ENCODE measurements at places on chromosomes 1 and 21.

DNA sequence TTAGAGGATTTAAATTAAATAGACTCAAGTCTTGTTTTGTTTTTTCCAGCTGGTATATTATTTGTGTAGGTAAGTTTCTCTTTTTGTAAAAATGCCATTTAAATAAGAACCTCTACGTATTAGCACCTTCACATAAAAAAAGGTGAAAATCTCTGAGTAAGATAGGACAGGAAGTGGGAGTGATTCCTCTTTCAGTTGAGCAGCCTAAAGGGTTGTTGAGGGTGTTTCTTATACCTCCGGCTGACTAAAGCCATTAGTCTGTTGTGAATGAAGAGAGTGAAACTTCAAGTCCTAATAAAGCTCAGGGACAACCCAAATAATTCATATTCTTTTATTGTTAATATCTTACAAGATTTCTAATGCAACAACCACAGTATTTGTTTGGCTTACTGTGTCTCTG lies 188.7 kb downstream of the CHRM3 start:
- no peak for DNase-seq

GRCh38 chr1:5244631-5245285 lies 590.3 kb downstream of the AJAP1 start:
- no peak for DNase-seq

- no peak for DNase-seq
Measured at GRCh38 chr1:104702731-104703130, 953.0 kb downstream of the AMY1C start.

DNA sequence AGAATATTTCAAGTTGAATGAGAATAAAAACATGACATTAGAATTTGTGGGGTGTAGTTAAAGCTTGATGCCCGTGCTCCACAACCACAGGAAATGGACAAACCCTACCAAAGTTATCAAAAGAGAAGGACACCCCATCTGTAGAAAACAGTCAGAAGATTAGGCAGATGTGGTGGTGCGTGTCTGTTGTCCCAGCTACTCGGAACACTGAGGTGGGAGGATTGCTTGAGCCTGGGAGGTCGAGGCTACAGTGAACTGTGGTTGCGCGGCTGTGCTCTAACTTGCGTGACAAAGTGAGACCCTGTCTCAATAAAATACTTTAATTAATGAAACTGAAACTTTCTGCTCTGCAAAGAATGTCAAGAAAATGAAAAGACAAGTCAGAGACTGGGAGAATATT lies 1.5 kb upstream of the SPATC1L start:
- DNase-seq = no peak

DNA sequence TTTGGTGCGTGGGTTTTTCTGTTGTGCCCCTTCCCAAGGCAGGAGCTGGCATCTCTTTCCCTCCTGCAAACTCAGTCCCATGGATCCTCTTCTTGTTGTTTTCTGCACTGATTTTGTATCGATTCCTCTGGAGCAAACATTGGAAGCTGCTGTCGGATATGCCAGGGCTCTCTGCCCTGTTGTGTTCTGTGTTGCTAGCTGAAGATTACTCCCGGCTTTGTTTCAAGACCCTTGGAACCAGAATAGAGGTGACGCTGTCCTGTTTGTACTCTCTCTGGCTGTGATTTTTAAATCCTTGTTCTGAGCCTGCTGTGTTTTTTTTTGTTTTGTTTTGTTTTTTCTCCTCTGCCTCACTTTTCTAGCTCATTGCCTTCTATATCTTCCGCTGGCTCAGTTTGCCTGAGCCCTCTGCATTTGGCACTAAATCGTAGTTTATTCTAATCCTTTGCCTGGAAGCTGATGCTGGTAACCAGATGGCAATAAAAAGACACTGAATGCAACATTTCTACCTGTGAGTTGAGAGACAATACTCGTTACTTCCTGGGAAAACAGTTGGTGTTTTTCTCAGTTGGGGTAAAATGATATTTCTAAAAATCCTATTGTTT lies 67.0 kb downstream of the BACH1 start:
- no peak for DNase-seq

DNA sequence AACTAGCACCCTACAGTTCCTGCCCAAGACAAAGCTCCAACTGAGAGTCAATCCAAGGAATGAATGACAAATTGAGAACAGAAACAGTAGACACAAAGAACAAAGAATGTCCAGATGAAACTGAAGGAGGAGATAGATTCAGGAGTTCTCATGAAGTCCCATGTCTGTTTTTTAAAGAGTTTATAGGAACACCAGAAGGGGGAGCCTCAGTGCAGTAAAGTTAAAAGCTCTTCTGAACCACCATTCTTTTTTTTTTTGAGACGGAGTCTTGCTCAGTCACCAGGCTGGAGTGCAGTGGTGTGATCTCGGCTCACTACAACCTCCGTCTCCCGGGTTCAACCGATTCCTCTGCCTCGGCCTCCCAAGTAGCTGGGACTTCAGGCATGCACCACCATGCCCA lies 323.6 kb downstream of the MRPL39 start:
- DNase-seq = peak; percentile 30

DNA sequence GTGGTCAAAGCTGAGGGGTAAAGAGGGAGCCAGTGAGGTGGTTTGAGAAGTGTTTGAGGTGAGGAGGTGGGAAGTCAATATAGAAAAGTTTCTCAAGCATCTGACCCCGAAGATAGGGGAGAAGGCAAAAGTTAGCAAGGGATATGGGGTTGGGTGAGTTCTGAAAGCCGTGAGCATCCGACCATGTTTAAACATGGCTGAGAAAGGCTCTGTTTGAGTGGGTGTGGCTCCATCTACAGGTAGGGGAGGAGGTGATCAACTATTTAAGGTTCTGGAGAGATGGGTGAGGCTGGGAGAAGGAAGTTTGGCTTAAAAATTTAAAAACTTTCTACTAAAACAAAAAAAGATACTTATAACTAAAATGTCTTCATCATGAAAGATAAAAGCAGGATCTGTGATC lies 273.8 kb downstream of the KCNJ6 start:
- no peak for DNase-seq

- DNase-seq = no peak
Measured at GRCh38 chr1:64065571-64065970, 137.9 kb upstream of the UBE2U start.

DNA sequence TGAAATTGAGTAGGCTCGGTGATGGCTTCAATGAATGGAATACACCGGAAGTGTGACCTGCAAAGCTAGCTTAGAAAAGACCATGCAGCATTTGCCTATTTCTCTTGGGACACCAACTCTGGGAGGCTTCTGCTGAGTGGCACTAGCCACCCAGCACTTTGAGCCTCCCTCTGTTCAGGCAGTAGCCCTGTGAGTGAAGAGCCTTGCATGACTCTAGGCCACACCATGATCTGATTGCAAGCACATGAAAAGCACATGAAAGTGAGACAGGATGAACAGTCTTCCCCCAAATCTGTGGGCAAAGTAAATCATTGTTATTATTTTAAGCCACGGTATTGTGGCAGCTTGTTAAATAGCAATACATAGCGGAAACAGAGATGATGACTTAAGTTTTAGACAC lies 2.8 kb downstream of the CD48 start:
- DNase-seq = no peak

- DNase-seq = no peak
Measured at GRCh38 chr1:59110271-59110670, 186.6 kb upstream of the FGGY start.

- DNase-seq = no peak
Measured at GRCh38 chr21:41776778-41777177, 9.9 kb upstream of the RIPK4 start.

GRCh38 chr1:39384305-39384704 lies 107.1 kb upstream of the BMP8A start:
- no peak for DNase-seq

DNA sequence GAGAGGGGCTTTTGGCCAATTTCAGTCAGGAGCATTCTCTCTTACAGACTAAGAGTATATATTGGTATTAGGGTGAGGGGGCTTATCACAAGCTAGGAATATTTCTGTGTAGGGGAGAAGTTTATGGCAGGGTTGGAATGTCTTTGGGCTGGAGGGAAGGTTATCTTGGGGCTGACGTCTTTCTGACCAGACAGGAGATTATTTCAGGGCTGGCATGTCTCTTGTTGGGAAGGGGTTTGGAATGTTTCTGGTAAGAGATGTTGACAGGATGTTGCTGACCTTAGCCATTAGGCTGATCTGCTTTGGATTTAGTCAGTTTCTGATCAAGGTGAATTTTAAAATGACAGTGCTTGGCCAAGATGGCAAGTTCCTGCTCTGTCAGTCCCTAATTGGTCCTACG lies 17.8 kb upstream of the HSD3B1 start:
- no peak for DNase-seq

DNA sequence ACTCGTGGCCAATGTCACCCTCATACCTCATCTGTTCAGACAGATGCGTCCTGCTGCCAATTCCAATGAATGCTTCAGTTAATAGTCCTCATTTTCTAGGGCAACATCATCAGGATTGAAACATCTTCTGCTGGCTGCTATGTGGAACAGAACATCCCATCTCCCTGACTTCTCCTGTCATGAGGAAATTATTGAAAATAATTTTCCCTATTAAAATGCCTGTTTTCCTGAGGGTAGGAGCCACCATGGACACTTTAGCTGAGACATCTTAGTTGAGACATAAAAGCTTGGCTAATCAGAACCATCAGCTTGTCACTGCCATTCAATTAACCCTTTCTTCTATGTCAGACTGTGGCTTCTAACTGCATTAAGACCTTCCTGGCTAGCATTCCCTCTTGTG lies 396.1 kb downstream of the HHAT start:
- DNase-seq = no peak

- no peak for DNase-seq
Measured at GRCh38 chr1:8274352-8274751, 43.6 kb upstream of the SLC45A1 start.

All from SW 1271 (cell line).